ENCODE measurements at places on chromosomes 2 and 18. TPM values are rescaled to one million over a fixed set of nuclear protein-coding genes. Genes with fewer than 3 reads are reported as not detected.

The PLEKHH2 gene
- total RNA-seq = 5.4 TPM

The EVX2 gene
- not detected for total RNA-seq

The SAP130 gene
- total RNA-seq = 3.5 TPM

The HDHD2 gene
- 24.3 TPM for total RNA-seq

The SH3BP4 gene
- total RNA-seq = 49.7 TPM

The SERPINB13 gene
- not detected for total RNA-seq

The MORN2 gene
- 25.3 TPM for total RNA-seq

The PHOSPHO2 gene
- 5.2 TPM for total RNA-seq

The GNLY gene
- not detected for total RNA-seq

Measured in fibroblast of the aortic adventitia (primary cell).